Cardiac fibroblast (primary cell): ENCODE measurements at places on chromosomes 12 and 14.

DNA sequence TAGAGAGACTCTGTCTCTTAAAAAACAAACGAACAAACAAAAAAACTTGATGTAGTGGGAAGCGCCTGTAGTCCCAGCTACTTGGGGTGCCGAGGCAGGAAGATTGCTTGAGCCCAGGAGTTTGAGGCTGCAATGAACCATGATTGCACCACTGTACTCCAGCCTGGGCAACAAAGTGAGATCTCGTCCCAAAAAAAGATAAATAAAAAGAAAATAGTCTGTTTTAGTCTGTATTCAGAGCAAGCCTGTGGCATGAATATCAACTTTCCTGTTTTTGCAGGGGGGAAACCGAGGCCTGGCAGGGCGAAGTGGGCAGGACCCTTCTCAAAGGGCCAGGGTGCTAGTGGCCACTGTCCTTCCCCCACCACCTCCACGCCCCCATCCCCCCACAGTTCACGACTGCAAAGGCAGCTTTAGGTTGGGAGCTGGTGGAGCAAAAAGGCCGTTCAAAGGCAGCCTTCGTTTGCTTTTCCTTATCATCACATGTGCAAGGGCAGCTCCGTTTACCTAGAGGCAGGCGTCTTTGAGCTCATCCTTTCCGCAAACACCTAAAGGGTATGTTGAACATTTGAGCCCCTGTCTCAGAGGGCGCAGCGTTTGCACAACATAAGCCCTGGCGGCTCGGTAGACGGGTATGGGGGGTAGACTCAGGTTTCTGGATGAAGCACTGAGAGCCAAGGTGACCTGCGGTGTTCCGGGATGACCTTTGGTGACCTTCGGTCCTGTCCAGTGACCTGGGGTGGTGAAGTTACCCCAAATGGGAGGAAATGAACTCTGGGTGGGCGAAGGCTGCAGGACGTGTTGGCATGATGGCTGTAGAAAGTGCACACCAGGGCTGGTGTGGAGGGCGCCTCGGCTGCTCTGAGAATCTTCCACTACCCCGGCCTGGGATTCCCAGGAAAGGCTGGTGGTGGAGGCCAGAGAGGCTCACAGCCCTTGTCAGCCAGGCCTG, 8.7 kb upstream of the MEG3 start:
- no peak for DNase-seq

DNA sequence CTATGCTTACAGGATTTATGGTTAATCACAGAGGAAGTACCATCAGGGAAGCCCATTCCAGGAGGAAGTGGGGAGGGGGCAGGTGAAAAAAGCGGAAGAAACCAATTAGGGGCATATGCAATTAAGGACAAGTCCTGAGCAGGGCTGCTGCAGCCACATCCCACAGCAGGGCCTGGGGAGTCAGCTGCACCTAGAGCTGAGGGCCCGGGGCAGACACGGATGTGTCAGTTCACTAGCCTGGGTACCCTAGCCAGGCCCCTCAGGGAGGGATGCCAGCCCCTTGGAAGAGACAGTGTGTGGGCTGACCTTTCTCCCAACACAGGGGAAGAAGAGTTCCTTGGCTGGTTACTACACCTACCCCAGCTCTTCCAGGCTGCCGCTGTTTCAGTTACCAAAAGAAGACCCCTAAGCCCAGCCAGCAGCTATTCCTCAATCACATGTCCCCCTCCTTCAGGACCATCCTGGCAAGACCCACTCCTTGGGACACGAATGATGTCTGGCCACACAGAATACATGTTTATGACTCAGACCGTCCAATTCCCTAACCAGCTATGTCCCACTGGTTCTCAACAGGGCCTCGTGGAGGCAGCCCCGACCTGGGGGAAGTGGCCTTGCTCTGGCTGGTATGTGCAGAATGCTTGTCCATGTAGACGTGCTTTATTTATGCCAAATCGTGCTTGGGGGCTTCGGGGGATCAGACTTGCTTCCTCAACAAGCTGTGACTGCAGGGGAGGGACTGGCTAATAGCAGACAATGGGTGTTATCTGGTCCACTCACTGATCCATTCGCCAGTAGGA, 133.7 kb upstream of the RTL1 start:
- DNase-seq, result no peak

DNA sequence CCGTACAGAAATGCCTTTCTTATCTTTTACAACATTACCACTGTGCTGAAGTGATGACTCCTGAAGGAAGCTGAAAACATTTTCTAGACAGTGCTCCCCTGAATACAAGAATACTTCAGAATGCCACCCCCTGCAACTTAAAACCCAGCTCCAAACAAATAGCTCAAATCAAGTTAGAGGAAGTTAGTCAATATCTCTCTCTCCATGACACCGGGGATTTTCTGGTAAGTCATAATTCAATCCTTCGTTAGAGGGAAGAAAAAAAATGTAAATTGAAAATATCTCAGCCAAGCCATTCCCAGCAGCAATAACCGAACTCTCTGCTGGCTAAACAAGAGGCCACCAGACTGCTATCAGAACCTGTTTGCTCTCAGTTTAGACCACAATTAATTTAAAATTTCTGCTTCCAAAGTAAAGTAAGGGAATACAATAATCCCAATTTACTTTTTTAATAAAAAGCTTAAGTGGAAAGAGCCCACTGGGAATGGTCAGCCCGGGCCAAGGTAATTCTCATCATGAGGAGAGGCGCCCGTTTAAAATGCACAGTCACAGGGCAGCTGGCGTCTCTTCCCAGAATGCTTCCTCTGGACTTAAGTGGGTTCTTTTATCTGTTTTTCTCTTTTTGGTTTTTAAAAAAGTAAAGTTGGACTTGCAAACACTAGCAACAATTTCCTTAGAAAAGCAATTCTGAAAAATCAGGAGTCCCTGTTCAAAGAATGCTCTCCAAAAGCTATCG, 710.1 kb upstream of the STXBP6 start:
- DNase-seq, result no peak

- peak; percentile 57 for DNase-seq
Observed at GRCh38 chr12:65612440-65612839, 211.8 kb upstream of the HMGA2 start.

GRCh38 chr14:104865081-104865630, at the start of gene CEP170B:
CEP170B (plus strand) TSS chr14:104865268; CDS start chr14:104868451, 3,183 bp downstream.
- no peak for DNase-seq

- DNase-seq, result no peak
Observed at GRCh38 chr12:84128117-84128991, 784.2 kb downstream of the SLC6A15 start.

GRCh38 chr14:60720962-60721325, 3.2 kb downstream of the SIX4 start:
- no peak for DNase-seq

DNA sequence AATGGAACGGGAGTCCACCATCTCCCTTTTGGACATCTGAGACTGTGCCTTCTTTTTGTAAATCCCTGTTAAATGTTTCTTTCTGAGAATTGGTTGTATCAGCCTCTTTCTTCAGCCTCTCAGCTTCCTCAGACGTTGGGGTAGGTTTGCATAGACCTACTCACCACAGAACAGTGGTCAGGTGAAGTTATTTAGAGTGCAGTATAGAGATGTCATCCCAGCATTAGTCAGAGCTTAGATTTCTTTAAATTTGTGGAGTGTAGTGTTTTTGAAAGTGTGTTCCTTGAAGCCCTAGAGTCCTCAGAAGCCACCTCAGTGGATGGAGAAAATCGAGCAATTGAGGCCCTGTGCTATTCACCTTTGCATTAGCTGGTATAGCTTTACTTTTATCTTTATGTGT, 8.9 kb upstream of the EEA1 start:
- DNase-seq, result no peak

DNA sequence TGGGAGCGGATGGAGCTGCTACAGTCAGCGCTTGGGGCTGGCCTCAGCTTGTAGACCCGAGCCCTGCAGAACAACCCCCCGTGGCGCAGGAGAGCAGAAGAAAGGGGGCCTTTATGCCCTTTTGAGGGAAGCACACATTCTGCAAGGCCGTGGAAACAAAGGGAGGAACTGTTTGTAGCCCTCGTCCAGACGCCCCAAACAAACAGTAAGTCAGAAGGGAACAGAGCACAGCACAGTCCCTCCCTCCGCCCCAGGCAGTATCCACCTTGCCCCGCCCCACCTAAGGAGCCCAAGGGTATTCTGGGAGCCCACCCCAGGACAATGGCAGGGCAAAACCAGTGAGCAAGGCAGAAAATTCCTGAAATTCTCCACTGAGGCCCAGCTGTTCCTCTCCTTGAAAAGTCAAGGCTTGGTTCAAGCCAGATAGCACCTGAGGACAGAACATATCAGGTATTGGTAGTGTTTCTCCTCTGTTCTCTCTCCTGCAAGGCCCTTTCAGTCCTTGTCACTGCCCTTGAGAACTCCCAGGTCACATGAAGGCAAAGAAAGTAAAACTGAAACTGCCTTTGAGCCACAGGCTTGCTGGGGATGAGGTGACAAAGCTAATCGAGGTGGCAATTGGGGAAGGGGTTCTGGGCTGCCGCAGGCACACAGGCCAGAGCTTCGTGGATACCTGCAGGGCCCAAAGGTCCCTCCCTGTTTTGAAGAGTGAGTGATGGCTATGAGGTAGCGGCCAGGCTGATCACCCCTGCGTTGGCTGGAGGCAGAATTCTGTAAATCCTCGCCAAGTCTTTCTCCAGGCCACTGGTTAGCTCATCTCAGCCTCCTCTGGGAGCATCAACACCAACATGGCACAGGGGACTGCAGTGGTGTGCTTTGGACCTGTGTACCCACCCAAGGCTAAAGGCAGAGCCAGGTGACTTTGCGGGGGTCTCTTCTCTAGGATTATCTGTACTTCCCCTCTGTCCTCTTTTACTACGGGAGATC, 499 bp downstream of the DGLUCY start:
- peak; percentile 57 for DNase-seq

GRCh38 chr14:73492670-73493069, 1.9 kb downstream of the RIOX1 start:
- DNase-seq, result no peak

- DNase-seq, result no peak
Observed at GRCh38 chr12:120365675-120366340, 3.2 kb downstream of the MSI1 start.

DNA sequence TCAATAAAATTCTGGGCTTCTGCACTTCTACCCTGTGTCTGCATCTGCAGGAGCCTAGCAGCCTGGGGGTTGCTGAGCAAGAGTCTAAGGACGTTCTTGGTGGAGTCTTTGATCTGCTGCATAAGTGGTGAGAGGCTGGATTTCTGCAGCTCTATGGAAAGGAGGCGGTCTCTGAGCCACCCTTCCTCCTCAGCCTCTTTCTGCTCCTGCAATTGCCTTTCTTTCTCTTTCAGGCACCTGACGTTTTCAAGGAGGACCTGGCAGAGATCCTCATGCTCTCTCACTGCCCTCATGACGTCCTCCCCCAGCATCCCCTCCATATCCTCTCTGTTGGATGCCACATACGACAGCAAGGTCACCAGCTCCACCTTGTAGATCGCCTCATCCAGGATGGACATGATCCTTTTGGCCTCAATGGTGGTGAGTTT, 13.6 kb upstream of the TPCN1 start:
- no peak for DNase-seq

- no peak for DNase-seq
Observed at GRCh38 chr14:34693228-34693939, 21.0 kb downstream of the CFL2 start.

DNA sequence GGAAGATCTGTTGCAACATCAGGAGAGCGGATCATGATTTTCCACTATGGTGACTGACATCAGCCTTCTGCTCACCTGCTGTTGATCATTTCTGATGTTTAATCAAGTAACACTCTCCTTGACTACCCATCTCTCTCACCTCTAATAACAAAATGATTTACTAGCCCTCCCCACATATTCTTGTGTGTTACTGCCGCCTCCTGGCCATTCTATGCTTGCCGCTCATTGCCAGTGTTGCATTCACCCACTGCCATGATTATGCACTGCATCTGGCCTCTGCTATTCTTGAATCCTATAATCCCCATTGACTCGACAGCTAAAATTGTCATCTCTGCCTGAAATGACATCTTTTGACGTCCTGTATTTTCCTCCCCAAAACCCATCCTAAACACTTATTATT, 113.8 kb downstream of the RERGL start:
- no peak for DNase-seq

DNA sequence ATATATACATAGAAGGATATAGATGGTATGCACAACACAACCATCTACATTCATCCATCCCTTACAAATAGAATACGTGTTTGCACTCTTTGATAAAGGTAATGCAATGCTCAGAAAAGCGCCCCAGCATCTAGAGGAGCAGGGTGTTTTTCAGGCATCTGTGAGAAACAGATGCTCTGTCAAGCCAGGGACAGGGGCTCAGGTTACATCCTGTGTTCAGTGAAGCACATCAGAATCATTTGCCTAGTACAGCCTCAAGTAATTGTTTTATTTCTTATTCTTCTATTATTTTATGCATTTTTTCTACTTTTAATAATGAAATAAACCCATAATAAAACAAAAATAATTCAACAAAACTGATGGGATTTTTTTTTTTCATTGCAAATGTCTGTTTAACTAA, 50.5 kb upstream of the HIF1A start:
- DNase-seq, result no peak

DNA sequence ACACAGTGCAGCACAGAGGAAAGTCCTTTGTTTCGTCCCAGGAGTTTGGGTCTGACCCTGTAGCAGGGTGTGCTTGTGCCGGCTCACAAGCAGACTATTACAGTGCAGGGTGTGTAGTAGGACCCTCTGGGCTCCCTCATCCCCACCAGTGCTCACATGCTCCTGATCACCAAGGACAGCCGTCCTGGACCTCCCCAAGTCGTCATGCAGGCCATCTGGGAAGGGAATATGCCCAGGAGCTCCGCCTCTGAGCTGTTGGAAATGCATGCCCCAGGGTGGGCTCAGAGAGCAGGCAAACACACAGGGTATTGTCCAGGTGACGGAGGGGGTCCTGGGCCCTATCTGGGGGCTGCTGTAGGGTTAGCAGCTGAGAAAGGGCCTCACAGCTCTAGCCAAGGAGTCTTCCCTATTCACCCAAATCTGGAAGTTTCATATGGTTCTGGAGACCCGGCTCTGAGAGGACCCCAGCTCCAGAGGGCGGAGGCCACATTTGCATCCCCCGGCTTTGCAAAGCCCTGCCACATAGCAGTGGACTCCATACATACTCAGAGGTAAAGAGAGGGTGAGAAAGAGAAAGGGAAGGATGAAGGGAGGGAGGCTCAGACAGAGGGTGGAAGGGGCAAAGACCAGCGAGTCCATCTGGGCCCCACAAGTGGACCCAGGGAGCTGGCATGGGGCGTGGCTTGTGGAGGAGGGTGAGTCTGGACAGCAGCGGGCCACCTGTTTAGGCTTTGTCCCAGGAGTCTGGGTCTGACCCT, 53.5 kb upstream of the PPP2R5C start:
- no peak for DNase-seq

DNA sequence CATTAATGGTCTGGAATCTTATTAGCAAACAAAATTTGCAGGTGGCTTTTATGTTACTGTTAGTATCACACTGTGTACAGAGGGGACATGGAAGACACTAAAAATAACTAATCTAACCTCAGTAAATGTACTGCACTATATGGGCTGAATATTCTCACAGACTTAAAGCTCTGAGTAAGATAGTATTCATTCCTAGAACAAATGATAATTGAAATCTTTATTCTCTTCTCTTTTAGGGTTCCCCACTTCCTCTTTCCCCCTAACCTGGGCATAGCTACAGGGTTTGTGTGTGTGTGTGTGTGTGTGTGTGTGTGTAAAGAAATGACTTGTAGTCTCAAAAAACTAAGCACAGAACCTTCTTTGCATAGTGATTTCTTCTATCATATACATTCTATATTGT, 21.4 kb upstream of the HECTD1 start:
- DNase-seq, result no peak
